CD4-positive, alpha-beta T cell treated with Interleukin-12 subunit alpha and Interleukin-12 subunit beta, for 1 hour (primary cell): ENCODE measurements at places on chromosomes 3 and 15.

GRCh38 chr3:123372686-123373473, 76.0 kb downstream of the ADCY5 start:
- DNase-seq = no peak

DNA sequence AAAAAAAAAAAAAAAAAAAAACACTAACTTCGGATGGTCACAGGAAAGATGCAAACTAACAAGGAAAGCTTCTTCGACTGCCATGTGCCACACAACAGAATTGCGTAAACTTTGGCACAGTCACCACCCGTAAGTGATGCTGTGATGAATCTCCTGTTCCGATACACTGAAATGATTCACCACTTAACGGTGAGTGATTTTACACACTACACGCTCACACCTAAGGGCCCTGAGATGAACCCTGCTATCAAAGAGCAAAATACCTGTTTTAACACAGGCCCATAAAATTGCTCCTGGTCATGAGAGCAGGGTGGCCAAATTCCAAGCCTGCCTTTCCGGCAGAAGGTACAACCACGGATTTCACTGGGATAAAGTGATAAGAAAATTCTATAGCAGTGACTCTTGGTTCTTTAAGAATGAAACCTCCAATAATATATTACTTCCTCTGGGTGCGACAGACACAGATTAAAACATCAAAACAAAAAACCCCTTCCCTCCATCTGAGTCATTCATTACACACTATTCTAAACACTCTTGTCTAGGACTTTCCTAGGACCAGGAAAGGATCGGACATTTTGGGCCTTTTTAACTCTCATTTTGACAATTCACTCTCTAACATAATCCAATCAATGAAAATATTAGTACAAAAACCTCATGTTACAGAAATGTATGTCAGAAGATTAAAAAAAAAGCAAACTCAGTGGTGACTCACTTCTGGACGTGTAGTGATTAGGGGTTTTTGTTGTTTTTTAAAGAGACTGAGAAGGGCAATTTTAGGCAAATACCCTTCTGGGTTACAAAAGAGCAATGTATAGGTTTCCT, 28.3 kb downstream of the LRIG1 start:
- no peak for DNase-seq

- no peak for DNase-seq
Measured at GRCh38 chr15:88985547-88986393, 72.6 kb upstream of the MFGE8 start.

GRCh38 chr3:148187296-148187695, 510.4 kb upstream of the AGTR1 start:
- DNase-seq = no peak

GRCh38 chr3:174529298-174529697, 329.8 kb upstream of the NAALADL2 start:
- no peak for DNase-seq

DNA sequence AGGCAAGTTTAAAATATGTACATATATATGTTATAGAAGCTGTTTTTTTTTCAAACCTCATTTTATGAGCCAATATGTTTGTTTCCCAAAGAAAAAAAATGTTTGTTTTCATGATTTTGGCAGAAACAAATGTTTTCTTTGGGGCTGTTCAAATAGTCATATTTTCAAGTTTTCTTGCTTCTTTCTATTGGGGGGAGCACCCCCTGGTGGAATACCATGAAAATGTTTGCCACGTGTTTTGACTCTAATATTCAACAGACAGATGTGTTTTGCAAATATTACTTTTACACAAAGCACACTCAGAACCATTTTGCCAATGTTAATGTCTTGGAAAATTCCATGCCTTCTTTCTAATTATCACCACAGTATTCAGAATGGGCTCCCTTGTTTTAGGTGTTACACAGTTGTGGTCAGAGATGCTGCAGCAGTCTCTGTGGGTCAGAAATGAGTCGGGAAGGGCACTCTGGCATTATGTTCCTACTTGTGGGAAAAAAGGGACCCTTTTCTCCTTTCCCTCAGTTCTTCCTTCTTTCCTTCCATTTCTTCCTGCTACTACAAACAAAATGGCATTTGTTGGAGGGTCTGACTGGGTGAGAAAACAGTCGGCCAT, 817.0 kb downstream of the TUSC7 start:
- no peak for DNase-seq

DNA sequence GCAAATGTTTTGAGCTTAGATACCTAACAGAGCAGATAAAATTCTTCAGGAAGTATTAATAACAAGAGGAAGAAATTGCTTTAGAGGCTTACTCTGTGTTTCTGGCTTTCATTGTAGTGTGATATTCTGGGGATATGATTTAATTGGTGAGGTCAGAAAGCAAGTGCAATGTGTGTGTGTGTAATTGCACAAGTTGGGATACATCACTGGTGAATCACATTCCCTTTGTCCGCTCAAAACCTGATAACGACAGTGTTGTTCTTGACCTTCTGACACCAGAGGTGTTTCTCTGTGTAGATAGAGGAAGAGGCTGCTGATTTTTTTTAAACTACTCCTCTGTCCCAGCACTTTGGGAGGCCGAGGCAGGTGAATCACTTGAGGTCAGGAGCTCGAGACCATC, 161.1 kb downstream of the CACNA2D3 start:
- DNase-seq = no peak

GRCh38 chr3:38313695-38314094, 31.6 kb downstream of the SLC22A14 start:
- no peak for DNase-seq

- DNase-seq = no peak
Measured at GRCh38 chr3:38707730-38708129, 58.2 kb upstream of the SCN5A start.

GRCh38 chr3:9347081-9347480, 15.8 kb upstream of the THUMPD3 start:
- DNase-seq = no peak

DNA sequence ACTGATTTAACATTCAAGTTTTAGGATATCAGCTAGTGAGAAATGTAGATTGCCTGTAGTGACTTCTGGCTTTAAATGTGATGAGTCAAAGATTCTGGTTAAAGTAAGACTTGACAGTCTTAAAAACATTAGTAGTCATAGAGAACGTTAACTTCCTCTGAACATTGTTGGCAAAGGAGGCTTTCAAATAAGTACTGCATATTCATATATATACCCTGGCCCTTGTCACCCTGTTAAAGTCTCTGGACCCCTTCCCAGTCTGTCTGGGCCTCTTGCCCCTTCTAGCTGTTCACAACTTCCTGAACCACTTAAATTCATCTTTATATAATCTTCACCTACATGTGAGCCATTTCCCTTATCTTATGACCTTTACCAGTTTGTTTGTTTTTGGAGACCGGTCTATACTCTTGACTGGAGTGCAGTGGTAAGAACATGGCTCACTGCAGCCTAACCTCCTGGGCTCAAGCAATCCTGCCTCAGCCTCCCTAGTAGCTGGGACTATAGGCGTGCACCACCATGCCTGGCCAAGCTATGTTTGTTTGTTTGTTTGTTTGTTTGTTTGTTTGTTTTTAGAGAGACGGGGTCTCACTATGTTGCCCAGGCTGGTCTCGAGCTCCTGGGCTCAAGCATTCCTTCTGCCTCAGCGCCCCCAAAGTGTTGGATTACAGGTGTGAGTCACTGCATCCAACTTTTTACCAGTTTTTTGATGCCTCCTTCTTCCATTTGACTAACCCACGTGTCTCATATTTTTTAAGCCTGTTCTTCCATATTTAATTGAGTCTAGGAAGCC, 64.4 kb upstream of the CRTC3 start:
- no peak for DNase-seq

DNA sequence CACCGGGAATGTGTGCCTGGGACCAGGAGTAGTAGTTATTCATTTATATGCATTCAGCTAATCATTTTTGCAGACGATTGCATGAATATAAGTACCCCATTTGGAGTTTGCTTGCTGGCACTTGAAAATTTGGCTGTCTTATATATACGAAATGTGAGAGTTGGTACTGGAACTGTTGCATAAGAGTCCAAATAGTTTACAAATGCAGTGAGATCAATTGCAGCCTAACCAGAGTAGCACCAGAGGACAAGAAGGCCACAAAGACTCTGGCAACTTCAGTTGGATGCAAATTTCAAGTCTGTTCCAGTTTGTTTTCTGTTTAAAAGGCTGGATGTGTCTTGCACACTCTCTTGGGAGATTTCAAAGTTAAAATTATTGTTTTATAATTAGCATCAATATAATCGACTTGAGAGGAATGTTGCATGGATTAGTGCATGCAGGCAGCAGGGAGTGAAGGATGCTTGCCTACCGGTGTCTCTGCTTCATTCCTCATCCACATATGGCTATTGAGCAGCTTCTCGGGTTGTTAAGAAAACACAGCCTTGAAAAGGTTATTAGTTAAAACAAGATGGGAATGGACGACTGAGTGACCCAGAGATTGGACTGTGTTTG, 213.0 kb downstream of the PTPRG start:
- DNase-seq = no peak
